ENCODE measurements at places on chromosomes 5 and 9.

GRCh38 chr5:140362311-140362710, 2.3 kb downstream of the SLC4A9 start:
- DNase-seq, result no peak

DNA sequence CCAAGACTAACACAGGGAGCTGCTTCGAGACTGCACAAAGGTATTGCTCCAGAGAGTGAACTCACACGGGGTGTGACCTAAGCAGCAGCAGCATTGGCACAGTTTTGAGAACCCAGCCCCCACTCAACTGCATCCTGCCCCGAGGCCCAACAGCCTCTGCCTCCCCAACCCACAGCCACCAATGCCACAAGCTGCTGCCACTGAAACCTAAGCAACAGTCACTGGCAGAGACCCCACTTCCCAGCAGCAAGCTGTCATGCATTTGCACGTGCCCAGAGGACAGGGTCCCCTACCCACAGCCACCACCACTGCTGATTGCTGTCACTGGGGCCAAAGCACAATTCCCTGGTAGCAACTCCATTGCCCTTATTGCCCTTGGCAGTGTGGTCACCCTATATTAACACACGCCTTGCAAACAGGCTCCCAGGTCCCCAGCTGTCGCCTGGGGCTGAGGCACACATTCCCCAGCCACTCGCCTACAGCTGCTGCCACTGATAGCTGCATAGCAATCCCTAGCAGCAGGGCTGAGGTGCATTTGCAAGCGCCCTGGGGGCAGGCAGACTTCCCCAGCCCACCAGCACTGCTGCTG, 141.0 kb downstream of the AGTPBP1 start:
- no peak for DNase-seq

DNA sequence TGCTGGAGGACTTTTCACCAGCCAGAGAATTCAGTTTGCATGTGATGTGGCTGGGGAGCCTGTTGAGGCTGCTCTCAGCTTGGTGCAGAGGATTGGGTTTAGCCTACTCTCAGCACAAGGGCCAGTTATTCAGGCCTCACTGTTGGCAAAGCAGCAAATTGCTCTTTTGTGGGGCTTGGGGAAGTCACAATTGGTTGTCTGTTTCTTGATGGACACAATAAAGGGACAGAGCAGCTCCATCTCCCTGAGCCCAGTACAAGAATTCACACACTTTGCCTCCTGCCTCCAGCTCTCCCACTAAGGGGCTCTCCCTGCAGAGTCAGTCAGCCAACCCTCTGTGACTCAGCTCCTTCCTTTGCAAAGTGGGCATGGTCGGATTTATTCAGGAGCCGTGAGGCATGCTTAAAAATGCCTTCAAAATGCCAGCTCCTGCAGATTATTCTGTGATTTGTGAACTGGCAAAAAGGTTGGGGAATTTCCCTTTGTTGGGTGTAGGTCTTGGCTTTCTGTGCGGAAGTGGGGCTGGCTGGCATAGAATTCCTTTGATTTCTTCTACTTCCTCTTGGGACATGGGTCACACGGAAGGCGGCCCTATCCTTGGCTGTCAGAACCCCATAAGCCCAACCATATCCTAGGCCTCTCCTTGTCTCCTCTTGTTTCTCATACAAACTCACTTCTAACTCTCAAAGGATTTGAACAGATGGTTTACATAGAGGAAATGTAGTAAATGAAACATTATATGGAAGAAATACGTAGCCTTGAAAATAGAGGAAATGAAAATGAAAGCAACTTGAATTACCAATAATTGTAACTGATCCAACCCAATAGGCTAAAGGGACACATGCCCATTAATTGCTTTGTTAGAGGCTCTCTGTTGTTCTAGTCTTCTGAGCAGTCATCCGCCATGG, 118.7 kb upstream of the CD180 start:
- DNase-seq, result peak; percentile 60

GRCh38 chr5:179698935-179699615, at the start of gene CANX:
Gene CANX, plus strand, starts transcription at chr5:179698967. Its CDS starts 6,715 bp downstream, at chr5:179705682.
- DNase-seq, result peak; percentile 9

GRCh38 chr5:159874263-159874662, 42.0 kb upstream of the ADRA1B start:
- peak; percentile 60 for DNase-seq

DNA sequence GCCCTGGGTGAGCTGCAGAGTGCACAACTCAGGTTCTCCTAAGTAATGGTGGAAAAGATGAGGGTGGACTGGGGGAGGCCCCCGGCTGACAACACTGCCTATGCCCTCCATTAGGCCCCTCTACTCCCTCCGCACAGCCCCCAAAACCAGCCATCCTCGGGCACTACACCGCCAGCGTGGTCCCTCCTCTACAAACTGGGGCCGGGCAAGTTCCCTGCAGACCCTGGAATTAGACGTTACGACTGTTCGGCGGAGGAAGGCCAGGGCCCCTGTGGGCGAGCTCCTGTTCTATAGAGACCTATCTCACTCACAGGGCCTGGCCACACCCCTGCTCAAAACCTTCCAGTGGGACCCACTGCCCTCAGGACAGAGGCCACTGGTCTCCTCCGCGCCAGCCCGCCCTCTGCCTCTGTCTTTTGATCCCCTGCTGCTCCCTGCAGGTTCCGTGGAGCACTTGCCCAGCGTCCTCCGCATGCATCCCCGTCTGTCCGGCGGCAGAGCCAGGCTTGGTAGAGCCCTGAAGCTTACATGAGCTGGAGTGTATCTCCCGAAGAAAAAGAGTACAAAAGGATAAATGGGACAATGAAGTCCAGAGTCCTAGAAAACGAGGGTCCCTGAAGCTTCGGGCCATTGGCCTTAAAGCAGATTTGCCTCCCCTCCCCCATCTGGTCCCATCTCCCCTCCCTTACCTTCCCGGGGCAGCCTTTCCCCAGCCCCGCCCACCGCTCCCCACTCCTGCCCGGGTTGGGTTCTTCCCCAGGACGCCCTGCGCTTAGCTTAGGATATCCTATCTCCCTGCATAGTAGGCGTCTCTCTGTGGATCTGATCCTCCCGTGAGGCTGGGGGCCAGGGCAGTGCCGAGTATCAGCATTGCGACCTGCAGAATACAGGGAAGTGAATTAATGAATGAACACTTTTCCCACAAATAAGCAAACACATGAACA, 71.3 kb downstream of the HRH2 start:
- DNase-seq, result no peak

DNA sequence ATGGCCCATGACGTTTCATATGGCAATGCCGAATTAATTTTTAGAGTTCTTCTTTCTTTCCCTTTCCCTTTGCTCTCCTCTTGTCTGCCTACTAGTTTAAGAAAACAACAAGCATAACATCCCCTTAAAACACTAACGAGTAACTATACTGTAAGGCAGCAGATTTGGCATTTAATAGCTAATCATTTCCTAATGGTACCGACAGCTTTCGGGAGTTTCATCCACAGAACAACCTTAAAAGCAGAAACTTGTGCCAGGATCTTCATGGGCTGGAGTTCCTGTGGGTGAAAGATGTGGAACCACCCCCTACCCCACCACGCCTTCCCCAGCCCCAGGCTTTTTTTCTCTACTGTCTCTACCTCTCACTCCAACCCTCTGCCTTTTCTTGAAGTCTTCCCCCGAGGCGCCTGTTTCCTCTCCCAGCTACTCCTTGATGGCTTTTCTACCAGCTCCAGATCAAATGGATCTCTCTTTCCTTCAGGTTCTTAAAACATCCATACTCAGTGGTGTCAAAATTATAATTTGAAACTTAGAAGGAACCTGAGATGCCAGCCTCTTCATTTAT, 319.5 kb downstream of the PIK3R1 start:
- no peak for DNase-seq

Measured in HCEC 1CT (cell line).